ENCODE measurements at places on chromosomes 5 and 9.

DNA sequence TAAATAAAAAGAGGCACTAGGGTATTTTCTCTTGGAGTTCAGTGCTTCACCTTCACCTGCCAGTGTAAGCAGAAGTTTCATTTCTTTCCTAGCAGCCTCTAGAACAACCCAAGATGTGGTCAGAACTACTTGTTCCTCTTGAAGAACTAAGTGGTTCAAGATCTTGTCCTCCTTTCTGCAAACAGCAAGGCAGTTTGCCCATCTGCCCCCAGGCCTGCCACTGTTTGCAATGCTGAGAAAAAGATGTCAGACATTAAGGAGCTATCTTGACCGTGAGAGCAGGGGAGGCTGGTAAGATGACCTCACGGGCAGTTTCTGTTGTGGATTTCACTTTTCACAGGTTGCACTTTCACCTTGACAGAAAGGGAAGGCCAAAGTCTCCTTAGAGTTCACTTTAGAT lies 52.0 kb upstream of the KLF4 start:
- DNase-seq: no peak

GRCh38 chr5:28305891-28306290 lies 1267.5 kb upstream of the CDH9 start:
- no peak for DNase-seq

DNA sequence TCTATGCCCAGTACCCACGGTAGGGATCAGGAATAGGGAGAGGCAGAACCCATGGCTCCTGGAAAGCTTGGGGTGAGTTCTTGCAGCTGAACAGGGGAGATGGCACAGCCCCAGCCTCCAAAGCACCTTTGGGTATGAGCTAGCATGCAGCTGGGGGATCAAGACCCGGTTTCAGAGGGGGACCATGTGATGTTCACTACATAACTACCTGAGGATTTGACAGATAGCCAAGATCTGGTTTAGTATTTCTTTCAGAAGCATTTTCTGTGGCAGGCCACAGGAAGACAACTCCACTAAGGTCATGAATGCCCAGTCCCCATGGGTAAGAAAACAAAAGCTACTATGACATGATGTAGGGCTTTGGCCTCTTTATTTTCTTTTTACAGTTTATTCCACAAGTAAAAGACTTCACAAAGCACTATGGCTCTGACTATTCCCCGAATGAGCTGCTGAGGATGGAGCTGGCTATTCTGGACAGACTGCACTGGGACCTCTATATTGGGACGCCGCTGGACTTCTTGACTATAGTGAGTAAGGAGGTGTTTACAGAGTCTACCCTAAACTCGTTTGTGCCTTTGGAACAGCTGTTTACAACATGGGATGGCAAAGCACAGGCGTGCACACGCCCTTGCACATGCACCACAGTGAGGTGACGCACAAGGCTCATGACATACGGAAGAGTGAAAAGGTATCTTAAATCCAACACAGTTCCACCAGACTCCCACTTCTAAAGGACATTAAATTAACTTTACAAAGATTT lies 3.4 kb downstream of the CCNI2 start:
- DNase-seq: no peak

GRCh38 chr5:27908341-27908740 lies 870.0 kb upstream of the CDH9 start:
- no peak for DNase-seq

GRCh38 chr9:136119061-136119882 lies 597 bp upstream of the TMEM250 start:
- DNase-seq: peak; percentile 64

DNA sequence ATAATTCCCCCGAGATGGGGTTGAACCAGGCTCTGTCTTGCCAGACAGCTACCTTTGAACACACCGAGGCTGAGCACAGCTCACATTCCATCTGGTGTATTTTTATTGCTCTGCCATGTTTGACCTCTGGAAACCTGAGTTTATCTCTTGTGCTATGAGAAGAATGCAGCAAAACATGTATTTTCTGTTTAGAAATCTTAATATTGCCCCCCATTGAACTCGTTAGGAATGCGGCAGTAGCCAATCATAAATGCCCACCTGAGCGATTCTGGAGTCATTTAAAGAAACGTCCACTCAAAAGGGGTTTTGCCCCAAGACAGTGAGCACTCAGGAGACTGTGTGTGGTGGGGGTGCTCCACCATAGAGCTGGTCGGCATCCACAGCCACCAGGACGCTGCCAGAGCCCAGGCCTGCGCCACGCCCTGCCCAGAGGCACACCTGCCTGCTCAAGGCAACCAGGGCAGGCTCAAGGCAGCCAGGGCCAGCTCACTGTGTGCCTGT lies 26.9 kb downstream of the FGD3 start:
- DNase-seq: no peak

DNA sequence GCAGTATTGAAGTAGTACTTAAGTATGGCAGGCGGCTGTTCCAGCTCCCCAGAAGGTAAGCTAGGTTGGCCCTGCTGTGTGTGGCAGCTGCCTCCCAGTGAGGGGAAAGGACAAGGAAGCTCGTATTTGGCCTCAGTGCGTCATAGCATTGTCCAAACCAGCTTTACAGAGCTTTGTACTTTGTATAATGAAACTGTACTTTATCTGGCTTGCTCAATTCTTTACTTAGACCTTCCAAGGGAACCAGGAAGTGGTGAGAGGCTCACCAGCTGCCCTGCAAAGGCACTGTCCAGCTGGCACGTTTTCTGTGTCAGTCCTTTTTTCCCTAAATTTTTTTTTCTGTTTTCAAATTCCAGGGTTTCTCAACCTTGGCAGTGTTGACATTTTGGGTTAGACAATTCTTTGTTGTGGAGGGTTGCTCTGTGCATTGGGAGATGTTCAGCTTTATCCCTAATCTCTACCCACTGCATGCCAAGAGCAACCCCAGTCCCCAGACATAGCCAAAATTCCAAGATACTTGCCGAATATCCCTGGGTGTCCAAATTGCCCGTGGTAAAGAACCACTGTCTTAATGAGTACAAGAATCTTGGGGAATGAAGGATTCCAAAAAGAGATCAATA lies 474.5 kb downstream of the LRRC70 start:
- DNase-seq: no peak

DNA sequence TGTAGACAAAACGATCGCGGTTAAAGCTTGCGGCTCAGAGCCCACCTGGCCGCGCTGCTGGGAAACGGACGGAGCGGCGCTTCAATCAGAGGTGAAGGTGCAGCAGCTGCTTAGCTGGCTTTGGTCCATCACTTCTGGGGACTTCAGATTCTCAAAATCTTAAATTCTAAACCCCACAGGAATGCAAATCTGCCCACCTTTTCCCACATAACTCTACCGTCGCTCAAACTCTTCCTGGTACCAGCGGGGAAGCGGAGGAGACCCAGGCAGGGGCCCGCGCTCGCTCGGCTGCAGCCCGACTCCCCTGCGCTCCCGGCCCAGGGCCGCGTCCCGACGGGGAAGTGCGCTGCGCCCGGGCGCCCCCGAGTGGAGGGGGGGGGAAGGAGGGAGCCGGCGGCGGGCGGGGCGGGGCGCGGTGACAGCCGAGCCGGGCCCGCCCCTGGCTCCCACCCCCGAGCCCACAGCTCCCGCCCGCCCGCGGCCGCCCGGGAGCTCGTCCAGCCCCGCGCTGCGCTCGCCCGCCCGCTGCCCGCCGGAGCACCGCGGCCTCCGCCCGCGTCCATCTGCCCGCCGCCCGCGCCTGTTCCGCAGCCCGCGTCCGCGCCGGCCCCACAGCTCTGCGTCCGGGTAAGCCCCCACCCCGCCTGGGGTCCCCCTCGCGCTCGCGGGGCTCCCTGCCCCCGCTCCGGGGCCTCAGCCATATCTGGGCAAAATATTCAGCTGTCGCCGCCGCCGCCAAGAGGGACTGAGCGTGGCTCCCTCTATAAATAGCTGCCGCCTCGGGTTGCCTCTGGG lies at the start of gene TMOD1:
TSS of gene TMOD1 (plus strand) at position 490 of the 795 bp plus-strand sequence. CDS start 22,523 bp downstream, outside the sequence.
- peak; percentile 95 for DNase-seq

All from AG08396 (cell line).